ENCODE measurements at places on chromosomes 5 and 9.

DNA sequence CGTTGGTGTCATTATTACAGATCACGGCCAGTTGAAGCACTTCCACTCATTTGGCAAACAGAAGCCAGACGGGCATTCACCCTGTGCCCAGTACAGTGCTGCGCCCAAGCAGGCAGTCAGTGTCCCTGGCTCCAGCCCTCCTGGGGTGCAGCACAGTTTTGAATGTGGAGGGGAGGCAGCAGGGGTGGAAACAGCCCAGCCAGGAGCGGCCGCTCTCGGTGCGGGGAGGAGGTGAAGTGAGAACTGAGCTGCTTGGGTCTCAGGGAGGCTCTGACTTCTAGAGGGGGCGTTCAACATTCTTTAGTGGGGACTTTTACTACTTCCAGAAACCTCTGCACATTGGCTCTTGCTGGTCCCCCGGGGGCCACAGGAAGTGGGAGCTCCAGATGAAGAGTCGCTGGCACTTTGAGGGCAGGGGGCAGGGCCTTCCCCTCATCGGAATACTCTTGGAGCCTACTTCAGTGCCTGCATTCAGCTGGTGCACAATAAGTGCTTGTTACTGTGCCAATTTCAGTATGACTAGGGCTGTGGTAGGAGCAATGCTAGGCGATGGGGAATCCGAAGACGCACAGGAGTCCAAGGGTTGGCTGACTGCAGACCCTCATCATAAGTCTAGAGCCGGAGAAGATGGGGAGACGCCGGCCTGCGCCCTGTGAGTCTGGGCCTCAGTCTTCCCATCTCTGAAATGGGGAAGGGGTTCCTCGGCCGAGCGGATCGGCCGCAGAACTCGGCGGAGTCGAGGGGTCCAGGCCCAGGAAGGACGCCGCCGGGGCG is 492 bp upstream of the NEK6 start:
- DNase-seq: no peak

DNA sequence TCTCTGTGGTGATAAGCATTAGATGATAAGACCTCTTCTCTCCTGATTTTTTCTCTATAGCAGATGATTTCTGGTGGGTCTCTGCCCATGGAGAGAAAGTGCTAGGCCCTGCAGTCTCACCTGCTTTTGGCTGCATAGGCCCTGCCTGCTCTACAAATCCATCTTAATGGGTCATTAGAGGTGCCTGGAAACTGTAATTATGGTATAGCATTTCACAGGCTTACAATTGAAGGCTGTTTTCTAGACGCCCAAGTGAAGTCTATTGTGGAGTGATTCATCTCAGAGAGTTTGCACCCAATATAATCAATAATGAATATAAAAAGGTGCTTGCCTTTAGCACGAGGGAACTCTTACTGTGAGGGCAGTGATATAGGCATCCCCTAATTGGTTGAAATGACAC is 33.8 kb downstream of the NEUROG1 start:
- DNase-seq: no peak

- DNase-seq: no peak
Observed at GRCh38 chr9:134168757-134169550, 4.6 kb upstream of the RNU6ATAC start.

- DNase-seq: no peak
Observed at GRCh38 chr5:96384353-96384752, 48.7 kb downstream of the PCSK1 start.

- DNase-seq: no peak
Observed at GRCh38 chr5:177985430-177986040, 10.5 kb downstream of the PROP1 start.

DNA sequence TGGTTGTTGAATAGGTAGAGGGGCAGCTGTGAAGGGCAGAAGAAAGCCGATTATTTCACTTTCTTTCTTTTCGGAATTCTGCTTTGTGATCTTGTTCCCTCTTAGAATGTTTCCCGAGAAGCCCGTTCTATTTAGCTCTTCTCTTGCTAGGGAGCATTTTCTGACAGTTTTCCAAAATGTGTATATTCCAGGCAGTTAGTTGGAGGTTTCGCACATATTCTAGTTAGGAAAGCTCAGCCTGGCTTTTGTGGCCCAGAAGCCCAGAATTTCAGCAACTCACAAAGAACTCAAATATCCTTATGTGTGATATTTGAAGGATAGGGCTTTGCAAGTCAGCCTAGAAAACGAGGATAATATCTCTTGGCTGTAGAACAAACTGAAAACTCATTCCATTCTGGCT is 461.0 kb upstream of the C9orf72 start:
- no peak for DNase-seq

GRCh38 chr5:179265514-179266290 is 79.6 kb downstream of the ADAMTS2 start:
- no peak for DNase-seq

DNA sequence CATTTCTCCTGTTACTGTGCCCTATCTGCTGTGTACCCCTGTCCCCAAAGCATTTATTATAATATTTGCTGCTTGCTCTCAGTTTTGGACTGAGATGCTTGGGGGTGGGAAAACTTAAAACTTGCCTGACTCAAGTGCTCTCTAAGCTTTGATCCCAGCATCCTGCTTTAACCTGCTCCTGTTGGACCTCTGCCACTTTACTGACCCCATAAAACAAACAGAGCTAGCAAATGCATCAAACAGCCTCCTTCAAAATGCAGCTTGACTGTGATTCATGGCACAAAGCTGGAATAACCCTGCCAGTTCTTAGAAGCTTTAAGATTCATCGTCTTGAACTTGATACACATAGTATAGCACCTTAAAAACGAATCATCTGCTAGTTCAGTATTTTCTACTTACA is 212.5 kb downstream of the DEPDC1B start:
- no peak for DNase-seq

- no peak for DNase-seq
Observed at GRCh38 chr9:106784076-106784475, 78.9 kb upstream of the ZNF462 start.

GRCh38 chr5:172497591-172498255 is 43.4 kb upstream of the SH3PXD2B start:
- DNase-seq: no peak

GRCh38 chr9:21252721-21253547 is 13.1 kb upstream of the IFNA14 start:
- DNase-seq: no peak

GRCh38 chr9:124873664-124874063 is 11.7 kb downstream of the ARPC5L start:
- DNase-seq: no peak

DNA sequence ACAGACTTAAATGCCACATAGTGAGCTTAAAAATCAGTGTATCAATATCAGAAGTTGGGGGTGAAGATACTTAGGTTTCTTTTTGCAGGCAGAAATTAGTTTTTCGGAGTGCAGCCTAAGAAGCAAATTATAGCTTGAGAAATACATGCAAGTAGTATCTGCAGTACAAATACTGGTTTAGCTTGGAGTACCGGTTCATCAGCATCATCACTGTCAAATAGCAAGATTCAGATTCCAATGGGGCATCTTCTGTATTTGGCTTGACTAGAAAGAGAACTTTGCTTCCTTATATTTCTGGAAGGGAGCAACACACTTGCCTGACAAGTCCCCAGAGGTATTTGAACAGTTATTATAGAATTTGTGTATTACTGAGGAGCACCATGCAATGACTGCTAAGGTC is 19.8 kb downstream of the SLC31A1 start:
- no peak for DNase-seq

- no peak for DNase-seq
Observed at GRCh38 chr5:9316733-9317132, 229.1 kb downstream of the SEMA5A start.

GRCh38 chr5:125109293-125109692 is 362.9 kb upstream of the ZNF608 start:
- no peak for DNase-seq

- no peak for DNase-seq
Observed at GRCh38 chr9:110712955-110713354, 44.4 kb downstream of the MUSK start.

DNA sequence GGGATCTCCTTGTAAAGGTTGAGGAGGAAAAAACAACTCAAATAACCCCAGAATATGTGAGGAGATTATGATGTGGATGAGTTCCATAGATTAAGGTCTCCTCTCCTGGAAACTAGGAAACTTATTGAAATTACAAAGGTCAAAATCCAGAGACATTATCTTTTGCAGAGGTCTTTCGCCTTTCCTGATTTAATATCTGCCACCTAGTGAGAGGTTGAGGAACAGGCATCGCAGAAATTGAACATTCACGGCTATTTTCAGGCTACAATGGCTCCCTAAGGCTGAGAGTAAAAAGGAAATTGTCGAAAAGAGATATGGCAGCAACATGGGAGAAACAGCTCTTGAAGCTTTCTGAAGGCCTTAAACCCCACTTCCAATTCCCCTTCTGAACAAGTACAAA is 127.5 kb upstream of the PLCXD3 start:
- DNase-seq: no peak

Data from stimulated activated CD8-positive, alpha-beta memory T cell treated with anti-CD3 and anti-CD28 coated beads, Interleukin-7, amount 100 ng/mL, for 4 hours (primary cell).